ENCODE measurements at places on chromosomes 11 and 22. TPM values are rescaled to one million over a fixed set of nuclear protein-coding genes. Genes with fewer than 3 reads are reported as not detected.

GRCh38 chr11:102729849-102730815 is 5.4 kb upstream of the MMP8 start:
- peak; percentile 16 for DNase-seq

GRCh38 chr11:126328938-126329643 is 25.2 kb downstream of the DCPS start:
- no peak for DNase-seq

- no peak for DNase-seq
Observed at GRCh38 chr22:39953101-39953500, 7.1 kb upstream of the TMA7B start.

The KRTAP5-8 gene
- total RNA-seq: not detected

Data from fibroblast of lung (primary cell).